Erythroblast (primary cell): ENCODE measurements at places on chromosomes 2 and 18.

- no peak for DNase-seq
These were observed 5.6 kb downstream of the RAB12 start for GRCh38 chr18:8614875-8615274.

- DNase-seq, result no peak
These were observed 273.3 kb downstream of the CD226 start for GRCh38 chr18:69674292-69674877.

DNA sequence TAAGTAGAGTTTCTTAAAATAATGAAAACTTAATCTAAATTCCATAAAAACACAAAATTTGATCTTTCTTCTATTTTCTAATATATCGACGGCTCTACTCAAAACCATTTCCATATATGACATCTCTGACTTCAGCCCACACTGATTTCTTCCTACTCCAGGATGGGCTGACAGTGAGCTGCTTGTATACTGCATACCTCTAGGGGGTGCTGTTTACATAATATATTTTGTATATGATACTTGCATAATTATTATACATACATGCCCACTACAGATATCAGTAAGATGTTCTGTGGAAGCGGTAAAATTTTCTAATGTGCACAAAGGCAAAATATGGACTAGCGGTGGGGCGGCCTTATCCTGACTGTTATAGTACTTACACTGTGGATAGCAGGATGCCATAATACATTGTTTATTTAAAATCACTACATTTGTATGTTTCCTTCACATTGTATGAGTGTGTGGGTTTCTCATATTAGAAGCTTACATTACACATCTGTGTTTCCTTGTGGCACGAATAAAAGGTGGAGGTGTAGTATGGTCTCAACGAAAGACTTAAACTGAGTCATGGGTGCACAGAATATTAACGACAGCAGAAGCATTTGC, 66.1 kb upstream of the NXPH2 start:
- peak; percentile 22 for DNase-seq

DNA sequence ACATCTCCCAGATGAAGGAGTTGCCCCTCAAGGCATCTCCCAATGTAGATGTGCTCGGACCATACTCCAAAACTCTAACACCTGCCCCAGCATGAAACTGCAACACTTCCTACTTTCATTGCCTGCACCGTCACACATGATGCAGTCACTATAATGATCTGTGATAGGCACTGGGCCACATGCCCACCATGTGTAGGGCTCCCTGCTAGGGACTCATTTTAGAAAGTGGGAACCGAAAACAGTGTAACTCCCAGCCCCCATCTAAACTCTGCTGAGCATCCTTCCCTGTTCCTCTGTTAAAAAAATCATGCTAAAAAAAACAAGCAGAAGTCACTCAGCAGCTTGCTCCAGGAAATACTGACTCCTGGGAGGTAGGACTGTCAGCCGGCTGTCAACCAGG, 496.1 kb upstream of the RAB6C start:
- no peak for DNase-seq

DNA sequence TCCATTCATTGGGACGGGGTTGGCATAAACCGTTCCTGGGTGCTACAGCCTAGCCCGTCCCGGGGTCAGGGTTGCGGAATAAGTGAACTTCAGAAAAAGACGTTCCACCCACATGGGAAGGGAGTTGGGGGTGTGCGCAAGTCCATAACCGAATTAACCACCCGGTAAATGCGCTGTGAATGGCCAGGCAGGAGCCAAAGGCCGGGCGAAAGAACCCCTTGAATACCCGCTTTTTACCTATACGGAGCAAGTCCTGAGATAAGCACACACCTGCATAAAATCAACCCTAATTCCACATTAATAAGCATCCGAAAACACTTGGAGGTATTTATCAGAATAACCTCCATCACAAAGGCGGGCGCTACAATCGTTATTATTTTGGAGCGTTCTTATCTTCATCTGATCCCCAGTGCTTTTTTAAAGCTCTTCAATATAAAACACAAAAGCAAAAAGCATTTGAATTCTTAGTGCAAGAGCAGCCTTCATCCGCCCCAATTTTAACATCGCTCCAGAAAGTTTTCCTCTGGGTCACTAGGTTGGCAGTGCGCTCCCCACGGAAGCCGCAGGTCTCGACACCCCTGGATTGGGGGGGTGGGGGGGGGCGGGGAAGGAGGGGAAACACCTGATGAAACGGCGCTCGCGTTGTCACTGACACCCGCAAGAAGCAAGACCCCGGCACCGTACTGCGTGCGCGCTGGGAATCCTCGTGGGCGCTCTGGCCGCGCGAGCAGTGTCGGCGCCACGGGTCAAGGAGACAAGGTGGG, 1.2 kb downstream of the SATB2 start:
- no peak for DNase-seq

DNA sequence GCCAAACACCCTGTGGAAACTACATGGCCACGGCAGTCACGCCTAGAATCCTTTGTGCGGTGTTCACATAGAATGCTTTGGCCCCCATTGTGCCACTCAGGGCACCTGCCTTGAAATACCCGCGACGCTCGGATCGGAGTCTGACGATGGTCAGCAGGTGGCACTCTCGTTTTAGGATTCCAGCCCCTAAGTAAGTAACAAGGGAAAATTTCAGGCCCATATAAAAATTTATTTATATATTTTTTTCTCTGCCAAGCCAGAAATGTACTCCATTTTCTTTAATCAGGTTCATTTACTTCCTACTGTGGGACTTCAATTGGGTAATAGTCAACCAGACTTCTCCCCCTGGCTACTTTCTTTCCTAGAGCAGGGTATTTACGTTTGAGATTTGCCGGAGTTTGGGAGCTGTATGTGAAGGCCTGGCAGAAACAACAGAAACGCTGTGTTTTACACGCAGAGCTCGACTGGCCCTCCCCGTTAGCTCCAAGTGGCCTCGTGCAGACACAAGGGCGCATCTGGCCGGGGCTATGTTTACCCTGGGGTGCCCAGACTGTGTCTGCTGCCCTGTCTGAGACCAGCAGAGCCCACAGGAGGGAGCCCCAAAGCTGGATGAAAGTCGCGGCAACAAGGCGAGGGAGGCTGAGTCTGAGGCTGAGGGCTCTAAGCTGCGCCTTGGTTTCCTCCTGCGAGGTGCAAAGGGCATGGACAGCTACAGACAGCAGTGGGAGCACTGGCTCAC, 41.6 kb downstream of the LRRC30 start:
- peak; percentile 17 for DNase-seq

- DNase-seq, result no peak
These were observed 547.1 kb upstream of the SOX11 start for GRCh38 chr2:5145053-5145452.

DNA sequence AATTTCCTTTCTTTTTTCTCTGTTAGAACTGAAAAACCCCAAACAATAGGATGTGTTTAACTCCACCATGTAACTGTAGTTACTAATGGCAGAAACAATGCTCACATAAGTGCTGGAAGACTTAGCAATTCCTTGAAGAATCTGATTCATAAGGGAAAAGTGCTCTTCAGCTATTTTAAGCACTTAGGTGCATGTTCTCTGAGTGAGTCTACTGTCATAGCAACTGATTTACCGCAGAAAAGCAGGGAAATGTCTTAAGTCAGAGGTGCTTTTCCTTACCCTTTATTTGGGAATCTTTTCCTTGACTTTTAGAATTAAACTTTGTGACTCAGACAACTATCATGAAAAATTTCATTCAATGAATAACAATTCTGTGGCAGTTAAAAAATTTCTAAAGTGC, 65.4 kb upstream of the NABP1 start:
- DNase-seq, result no peak

- no peak for DNase-seq
These were observed 81.9 kb upstream of the VWC2L start for GRCh38 chr2:214328941-214329340.

DNA sequence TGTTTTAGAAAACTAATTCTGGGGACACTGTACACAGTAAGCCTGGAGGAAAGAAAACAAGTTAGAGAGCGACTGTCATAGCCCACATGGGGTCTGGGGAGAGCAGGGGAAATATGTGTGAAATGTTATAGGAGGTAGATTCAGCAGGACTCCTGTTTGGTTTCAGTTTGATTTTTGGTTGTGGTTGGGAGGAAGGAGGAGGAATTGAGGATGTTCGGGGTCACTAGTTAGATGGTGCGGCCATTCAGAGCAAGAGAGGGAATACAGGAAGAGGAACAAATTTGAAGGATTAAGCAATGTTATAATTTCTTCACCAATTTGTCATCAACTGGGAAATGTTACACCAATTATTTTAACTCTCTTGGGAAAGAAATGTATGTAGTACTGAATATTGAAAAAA, 25.1 kb downstream of the TTC39C start:
- no peak for DNase-seq

DNA sequence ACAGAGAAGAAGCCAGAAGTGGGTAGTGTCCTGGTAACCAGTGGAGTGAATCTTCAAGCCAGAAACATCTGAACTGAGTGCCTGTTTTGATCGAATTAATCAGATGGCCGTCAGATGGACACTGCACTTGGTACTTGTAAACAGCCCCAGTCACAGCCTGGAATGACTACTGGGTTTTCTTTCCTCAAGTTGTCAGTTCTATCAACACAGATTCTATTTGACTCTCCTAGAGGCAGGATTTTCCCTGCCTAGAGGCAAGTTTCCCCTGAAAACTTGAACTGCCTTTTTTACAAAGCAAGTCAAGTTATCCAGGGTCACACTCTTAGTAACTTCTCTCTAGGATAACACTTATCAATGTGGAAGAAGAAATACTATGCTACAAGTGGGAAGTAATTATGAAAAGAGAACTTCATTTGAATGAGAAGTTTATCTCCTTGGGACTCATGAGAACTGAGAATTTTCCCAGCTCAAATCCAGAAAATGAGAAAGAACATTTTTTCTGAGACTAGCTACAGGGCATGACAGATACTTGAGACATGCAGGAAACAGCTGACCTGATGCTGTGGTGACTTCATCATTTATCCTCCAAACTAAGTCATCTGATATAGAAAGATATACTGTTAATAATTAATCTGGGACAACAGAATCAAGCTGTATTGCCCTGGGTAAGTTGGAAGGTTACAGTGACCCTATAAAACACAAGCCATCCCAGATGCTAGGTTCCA, 36.0 kb downstream of the SULT1C2 start:
- no peak for DNase-seq

DNA sequence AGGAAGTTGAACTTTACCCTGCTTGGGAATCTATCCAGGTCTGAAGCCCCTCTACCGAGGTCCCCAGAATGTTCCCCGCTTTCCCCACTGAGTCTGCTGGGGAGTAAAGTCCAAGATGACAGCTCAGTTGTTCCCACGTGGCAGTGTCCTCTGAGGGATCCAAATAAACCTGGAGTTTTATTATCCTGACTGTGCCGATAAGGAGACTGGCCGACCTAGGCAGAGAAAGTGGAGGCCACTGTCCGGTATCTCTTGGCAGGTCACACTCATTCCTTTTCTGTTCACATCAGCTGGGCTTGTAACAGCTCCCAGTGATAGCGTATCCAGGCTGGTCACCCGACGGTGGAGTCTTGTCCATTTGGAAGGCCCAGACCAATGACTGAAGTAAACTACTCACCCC, 27.5 kb upstream of the C18orf32 start:
- DNase-seq, result no peak

- no peak for DNase-seq
These were observed 31.7 kb downstream of the MBP start for GRCh38 chr18:77100751-77101355.

DNA sequence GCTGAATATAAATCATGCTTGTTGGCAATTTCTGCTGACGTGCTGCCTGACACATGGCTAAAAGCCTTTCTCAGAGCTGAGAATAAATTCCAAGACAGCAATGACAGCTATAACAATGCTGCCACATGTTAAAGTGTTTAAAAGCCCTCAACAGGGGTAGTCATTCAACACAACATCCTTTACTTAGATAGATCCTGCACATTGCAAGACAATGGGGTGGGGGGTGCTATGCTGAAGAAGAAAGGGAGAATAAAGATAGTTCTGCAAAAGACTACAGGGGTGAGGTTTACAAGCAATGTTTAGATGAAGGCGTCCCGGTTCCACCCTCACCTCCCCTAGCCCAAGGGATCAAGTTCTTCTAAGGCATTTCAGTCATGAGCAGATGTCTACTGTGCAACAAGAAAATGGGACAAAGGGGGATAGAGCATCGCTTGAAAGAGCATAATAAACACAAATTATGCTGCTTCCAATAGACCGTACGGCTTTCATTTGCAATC, 291.0 kb upstream of the ACVR2A start:
- DNase-seq, result no peak

GRCh38 chr2:208266936-208267335, 881 bp downstream of the PIKFYVE start:
- DNase-seq, result peak; percentile 26

DNA sequence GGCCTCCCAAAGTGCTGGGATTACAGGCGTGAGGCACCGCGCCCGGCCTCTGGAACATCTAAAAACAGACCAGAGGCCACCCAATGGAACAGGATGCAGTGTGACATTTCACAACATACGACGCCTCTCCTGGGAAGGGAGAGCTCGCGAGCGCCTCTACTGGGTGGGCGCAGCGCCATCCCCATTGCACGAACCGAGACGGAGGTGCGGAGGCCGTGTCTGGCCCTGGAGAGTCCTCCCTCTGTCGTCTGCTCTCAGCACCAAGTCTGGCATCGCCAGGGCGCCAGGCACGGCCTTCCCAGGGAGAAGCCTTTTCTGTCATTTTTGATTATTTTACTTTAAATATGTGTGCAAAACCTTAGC, 9.4 kb upstream of the GBX2 start:
- peak; percentile 69 for DNase-seq

GRCh38 chr2:236731767-236732580, 162.3 kb downstream of the ACKR3 start:
- DNase-seq, result no peak

GRCh38 chr2:157460384-157460837, 16.5 kb upstream of the CYTIP start:
- DNase-seq, result no peak

- DNase-seq, result no peak
These were observed 1170.4 kb upstream of the ZEB2 start for GRCh38 chr2:145690183-145690778.

DNA sequence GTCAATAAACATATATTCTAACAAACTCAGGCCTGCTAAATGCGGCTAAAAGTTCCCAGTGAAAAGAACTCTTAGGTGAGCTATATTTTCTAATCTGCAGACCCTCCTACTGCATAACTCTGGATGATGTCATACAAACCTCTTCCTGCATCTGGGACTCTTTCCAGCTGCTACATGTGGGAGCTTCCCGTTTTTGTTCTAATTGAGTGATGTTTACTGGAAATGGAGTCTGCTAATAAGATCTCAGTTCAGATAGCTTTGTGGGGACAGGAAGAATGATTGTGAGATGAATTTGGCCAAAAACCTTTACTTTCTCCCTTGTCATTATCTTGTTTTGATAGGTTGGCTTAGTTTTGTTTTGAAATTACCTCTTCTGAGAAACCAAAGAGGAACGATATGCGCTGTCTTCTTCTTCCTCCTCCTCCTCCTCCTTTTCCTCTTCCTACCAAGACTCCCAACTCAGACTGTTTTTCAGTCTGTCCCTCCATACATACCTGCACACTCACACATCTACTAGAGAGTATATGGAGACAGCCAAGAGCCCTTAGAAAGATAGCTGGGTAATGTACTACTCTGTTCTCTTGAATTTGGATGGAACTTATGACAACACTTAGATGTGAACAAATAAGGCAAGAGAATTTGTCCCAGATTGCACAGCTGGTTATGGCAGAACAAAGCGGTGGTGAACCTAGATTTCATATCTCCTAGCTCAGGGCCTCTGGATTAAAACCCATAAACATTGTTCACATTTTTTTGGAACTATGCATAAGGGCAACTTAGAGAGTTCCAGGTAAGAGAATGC, 39.8 kb upstream of the AAK1 start:
- DNase-seq, result no peak

- peak; percentile 42 for DNase-seq
These were observed 82.0 kb downstream of the WDPCP start for GRCh38 chr2:63506320-63506719.

GRCh38 chr18:45321520-45321919, 293.8 kb upstream of the SLC14A2 start:
- DNase-seq, result no peak
